A673 (cell line): ENCODE measurements at places on chromosomes 7 and 10.

- peak; percentile 7 for DNase-seq
These were observed 218.2 kb upstream of the MDFIC start for GRCh38 chr7:114703677-114704076.

GRCh38 chr10:92222603-92223262 lies 68.1 kb downstream of the CPEB3 start:
- no peak for DNase-seq

DNA sequence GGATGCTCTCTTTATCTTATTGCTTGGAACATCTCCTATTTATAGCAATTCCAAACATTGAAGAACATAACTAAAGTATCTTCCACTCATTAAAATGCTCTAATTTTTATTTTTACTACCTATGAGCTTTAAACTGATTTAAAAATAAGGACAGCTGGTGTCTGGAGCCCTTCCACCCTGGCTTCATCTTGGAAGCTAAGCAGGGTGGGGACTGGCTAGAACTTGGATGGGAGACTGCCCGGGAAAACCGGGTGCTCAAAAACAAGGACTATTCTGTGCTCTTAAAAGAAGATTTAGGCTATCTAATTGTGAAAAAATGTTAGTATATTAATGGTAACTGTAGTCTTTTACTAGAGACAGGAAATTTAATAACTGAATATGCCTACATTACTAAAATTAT lies 69.2 kb downstream of the ARMC3 start:
- DNase-seq, result peak; percentile 22

- DNase-seq, result no peak
These were observed 35.5 kb upstream of the C1GALT1 start for GRCh38 chr7:7146837-7147236.

- no peak for DNase-seq
These were observed 20.5 kb upstream of the ANLN start for GRCh38 chr7:36369171-36369570.

- no peak for DNase-seq
These were observed 7.3 kb downstream of the PITX3 start for GRCh38 chr10:102233997-102234396.

DNA sequence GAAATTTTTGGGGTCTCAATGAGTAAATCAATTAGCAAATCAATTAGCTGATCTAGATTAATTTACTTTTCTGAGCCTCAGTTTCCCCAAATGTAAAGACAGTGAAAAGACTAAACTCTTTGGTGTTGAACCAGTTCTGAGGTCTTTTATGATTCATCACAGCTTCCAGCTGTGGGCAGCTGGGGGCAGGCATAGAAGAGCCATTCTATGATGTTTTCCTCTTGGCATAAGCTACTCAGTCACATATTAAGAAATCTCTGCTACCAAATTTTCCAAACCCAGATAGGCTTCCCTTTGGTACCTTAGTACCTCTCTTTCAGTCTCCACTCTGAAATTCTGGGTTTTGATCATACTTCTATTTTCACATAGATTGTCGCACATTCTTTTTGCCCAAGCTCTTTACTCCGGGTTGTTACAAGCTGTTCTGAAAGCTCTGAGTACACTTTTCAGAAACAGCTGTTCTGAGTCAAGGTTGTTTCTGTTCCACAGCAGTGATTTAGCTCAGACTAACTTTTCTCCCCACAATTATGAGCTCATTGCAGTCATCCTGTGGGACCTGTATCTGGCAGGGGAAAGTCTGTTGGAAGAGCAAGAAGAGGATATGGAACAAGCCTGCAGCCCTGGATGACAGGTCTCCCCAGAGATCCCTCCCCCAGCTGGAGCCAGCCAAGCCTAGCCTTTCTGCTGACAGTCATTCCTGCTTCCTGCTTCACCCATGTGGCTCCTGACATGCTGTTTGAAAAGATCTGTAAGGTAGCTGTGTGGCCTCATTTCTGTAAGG lies 599.6 kb upstream of the GHITM start:
- no peak for DNase-seq

DNA sequence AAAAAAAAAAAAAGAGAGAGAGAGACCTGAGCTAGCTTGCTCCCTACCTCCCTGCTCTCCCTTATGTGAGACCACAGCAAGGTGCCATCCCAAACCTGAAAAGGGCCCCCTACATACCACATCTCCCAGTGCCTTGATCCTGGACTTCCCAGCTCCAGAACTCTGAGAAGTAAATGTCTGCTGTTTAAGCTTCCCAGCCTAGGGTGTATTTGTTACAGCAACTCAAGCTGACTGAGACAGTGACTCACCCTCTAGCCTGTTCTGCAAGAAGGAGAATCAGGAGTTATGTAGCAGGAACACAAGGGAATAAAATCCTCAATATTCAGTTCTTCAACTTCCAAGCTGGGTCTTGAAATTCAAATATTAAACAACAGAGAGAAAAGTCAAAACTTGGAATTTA lies 52.1 kb upstream of the TMEM72 start:
- DNase-seq, result no peak

DNA sequence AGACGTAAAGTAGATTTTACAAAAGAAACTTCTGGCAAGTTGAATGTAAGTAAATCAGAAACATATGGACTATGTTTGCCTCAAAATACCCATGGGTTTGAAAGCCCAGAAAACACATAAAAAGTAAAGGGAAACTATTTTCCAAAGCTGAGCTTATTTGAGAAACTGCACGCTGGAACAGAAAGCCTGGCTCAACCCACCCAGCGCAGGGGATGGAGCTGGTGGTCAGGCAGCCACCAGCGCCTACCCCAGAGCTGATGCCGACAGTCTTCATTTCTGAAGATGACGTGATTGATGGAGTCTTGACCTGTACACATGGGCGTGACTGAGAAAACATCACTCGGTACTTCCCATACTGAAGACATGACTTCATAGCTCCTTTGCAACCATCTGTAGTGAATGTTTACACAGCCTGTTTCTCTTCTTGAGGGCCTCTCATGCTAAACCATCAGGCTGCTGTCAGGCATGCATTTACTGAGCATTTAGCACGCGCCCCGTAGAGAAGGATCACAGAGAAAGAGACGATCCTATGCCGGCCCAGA lies 232.6 kb upstream of the AUTS2 start:
- no peak for DNase-seq

GRCh38 chr7:85274454-85274853 lies 87.6 kb upstream of the SEMA3D start:
- no peak for DNase-seq

- DNase-seq, result no peak
These were observed 249.7 kb downstream of the MTERF1 start for GRCh38 chr7:91630581-91631380.

DNA sequence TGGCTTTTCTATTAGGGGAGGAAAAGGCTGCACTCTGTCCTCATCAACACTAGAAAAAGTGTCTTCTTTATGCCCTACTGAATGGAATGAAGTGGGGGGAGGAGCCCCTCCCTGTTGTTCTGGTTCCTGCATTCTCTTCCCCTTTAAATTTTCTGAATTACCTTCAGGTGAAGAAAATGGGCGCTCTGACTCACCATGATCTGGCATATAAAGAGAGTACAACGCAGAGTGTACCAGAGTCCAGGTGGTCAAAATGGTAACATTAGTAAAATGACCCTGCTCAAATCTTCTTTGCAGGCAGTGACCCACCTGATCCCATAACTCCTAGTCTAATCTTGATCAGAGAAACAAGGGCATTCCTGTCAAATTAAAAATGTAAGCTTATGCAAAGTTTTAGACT lies 80.7 kb downstream of the THSD7A start:
- DNase-seq, result no peak

GRCh38 chr7:48411619-48412018 lies 240.4 kb downstream of the ABCA13 start:
- no peak for DNase-seq

- peak; percentile 29 for DNase-seq
These were observed 253.2 kb downstream of the BMPER start for GRCh38 chr7:34158368-34159153.

GRCh38 chr10:103692952-103693811 lies 162.2 kb downstream of the SH3PXD2A start:
- no peak for DNase-seq

- DNase-seq, result no peak
These were observed 286.5 kb upstream of the LRRTM3 start for GRCh38 chr10:66639371-66639770.

- DNase-seq, result peak; percentile 29
These were observed 418.9 kb downstream of the MDFIC start for GRCh38 chr7:115340828-115341227.

DNA sequence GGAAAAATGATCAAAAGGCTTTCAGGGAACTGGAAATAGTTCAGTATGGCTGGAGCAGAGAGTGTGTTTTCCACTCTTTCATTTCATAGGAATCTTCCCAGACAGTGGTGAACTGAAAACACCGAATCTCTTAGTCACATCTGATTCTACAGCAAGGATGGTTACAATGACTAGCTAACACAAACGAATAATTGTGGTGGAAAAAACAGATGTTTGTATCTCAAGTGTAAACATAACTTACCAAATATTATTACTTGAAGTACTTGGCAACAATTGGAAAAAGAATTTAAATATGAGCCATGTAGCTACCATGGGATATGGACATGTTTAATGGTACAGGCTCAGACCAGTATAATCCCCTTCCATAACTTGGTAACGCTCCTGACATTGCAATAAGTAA lies 21.1 kb upstream of the BPGM start:
- DNase-seq, result no peak

- no peak for DNase-seq
These were observed 93.8 kb downstream of the PRKCQ start for GRCh38 chr10:6486309-6486708.

DNA sequence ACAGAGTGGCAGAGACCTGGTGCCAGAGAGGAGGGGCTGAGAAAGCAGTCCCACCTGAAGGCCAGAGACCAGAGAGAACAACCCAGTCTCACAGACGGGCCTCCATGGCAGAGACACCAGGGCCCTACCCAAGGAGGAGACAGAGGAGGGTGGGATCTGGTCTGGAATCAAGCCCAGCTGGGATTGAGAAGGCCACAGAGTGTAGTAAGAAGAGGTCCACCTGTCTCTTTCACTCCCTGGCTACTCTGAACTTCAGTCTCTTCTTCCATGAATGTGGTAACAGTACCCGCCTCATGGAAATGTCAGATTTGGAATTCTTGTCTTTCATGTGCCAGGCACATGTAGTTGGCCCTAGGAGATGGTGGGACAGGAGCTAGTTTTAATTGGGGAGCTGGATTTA lies 55.6 kb downstream of the CLIP2 start:
- no peak for DNase-seq

GRCh38 chr10:113576852-113577251 lies 24.0 kb downstream of the HABP2 start:
- peak; percentile 39 for DNase-seq

DNA sequence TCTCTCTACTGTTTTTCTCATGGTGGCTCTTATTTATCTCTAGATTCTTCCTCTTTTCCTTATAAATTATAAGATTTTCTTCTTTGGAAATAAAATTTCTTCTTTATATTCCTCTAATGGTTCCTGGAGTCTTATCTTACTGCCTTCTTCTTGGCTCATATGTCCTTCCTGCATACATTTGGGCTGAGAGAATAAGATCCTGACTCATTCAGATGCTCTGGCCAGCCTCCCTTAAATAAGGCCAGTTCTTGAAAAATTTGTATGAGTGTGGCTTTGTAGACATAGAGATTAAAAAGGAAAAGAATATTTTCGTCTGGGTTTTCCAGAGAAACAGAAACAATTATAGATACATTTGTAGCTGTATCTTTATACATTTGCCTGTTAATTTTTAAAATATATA lies 411.3 kb downstream of the KIF20B start:
- no peak for DNase-seq

- DNase-seq, result no peak
These were observed 68.6 kb downstream of the SRI start for GRCh38 chr7:88151119-88151790.

- peak; percentile 49 for DNase-seq
These were observed 69.8 kb upstream of the STEAP1B start for GRCh38 chr7:22569586-22570321.

GRCh38 chr10:16986406-16987205 lies 143.0 kb downstream of the CUBN start:
- DNase-seq, result peak; percentile 92

DNA sequence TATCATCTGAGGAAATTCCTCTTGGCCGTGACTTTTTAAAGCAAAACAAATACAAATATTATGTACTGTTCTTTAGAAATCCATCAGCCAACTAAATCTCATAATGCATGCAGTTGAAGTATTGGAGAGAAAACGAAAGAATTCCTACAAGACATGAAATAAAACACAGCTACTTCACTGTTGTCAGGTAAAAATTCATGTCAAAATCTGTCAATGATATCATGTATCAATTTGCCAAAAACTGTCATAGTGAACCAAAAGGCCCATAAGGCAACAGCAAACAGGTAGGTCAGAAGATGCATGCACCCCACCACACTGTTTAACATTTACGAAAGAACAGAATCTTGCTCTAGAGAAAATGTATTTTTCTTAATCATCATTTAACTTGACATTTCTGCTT lies 2.3 kb downstream of the GPR22 start:
- DNase-seq, result no peak

GRCh38 chr7:84009782-84010181 lies 184.8 kb downstream of the SEMA3A start:
- DNase-seq, result no peak

DNA sequence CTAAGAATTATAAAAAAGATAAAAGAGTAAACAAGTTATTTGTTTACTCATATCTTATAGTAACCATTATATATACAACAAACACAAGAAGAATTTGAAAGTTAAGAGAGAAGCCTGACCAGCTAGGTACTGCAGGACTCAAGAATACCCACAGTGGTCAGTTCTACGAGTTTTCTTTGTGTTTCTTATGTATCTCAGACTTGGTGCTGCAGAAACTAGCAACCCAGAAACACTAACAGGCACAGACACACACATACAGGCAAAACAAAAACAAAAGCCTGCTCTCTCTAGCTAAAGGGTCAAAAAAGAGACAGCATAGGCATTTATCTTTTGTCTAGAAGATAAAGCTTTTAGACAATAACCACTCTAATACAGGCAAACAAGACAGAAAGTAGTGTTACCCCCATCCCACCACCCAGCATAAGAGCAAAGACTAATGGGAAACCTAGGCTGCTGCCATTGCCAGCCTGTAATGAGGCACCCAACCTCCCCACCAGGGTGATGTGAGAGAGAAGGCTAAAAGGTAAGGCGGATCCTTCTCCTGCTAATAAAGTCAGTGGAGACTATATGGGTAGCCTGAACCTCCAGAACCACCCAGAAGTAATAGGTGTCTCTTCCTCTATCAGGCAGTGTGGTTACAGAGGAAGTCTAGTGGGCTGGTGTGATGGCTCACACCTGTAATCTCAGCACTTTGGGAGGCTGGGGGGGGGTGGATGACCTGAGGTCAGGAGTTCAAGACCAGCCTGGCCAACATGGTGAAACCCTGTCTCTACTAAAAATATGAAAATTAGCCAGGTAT lies 113.9 kb downstream of the DNAJC1 start:
- DNase-seq, result no peak

- no peak for DNase-seq
These were observed 56.7 kb downstream of the NPY start for GRCh38 chr7:24340727-24341126.
